Stimulated activated CD4-positive, alpha-beta T cell treated with anti-CD3 and anti-CD28 coated beads, Interleukin-1b, Interleukin-23, amount 100 ng/mL, for 24 hours (primary cell): ENCODE measurements at places on chromosomes 4 and X.

DNA sequence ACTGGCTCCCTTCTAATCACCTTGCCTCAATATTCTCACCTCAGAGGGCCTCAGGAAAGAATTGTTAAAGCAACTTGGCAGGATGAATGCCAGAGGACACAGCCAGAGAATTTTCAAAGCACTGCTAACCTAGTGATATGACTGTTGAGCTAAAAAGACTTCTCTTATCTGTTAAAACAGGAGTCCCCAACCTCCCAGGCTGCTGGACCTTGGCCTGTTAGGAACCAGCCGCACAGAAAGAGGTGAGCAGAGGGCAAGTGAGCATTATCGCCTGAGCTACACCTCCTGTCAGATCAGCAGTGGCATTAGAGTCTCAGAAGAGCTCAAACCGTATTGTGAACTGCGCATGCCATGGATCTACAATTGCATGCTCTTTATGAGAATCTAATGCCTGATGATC, 1.7 kb upstream of the KCNE5 start:
- no peak for DNase-seq

- no peak for DNase-seq
Measured at GRCh38 chr4:476501-476900, 22.5 kb downstream of the ZNF721 start.

GRCh38 chrX:71000139-71000538, 68.0 kb downstream of the SNX12 start:
- no peak for DNase-seq

DNA sequence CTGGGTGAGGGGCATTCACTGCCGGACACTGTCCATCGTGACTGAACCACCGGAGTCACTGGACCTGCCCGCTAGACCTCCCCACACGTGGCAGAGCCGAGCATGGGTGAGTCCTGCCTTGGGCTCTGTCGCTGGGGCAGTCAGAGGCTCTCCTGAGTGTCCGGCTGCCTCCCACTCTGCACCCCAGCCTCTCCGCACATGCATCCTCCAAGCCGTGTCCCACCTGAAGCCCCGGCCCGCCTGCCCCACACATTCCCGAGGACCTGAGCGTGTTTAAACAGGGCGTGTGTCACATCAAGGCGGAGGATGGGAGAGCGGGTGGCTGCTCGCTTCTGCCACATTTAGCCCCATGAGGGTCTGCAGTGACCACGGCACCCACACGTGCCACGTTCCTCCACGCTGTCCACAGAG, 4.7 kb downstream of the CPLX1 start:
- no peak for DNase-seq

GRCh38 chr4:14807856-14808255, 194.4 kb upstream of the CPEB2 start:
- no peak for DNase-seq

DNA sequence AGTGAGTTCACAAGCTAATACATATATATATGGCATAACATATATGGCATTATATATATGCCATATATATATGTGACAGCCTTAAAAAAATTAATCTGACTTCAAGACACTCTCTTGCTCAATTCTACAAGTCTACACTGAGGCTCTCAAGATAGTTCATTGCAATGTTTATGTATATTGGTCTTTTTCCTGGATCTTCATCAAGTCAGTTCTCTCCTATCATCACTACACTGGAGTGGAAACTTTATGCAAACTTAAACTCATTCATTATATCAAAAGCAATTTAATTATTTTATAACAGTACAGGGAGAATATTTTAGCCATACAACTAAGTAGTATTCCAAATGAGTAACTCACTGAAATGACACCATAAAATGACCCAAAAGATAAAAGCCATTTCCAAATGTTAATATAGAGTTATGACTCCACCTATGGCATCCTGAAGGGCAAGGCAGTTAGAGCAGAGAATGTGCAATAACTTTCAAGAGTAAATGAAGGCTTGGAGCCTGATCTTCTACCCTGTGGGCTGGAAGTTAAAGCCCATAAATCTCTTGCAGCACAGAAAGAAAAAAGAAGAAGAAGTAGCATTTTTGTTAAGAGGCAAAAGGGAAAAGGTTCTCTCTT, 176.3 kb upstream of the SLIT2 start:
- DNase-seq, result no peak

GRCh38 chrX:130604882-130605281, 203.1 kb downstream of the RBMX2 start:
- no peak for DNase-seq
